ENCODE measurements at places on chromosomes 16 and 17. TPM values are rescaled to one million over a fixed set of nuclear protein-coding genes. Genes with fewer than 3 reads are reported as not detected.

Gene CCL1
- total RNA-seq, result not detected

Gene ALDOA
- 3,081 TPM for total RNA-seq

Gene CAMKK1
- total RNA-seq, result 4.5 TPM

Gene DHRS7C
- 71.2 TPM for total RNA-seq

Gene CES5A
- total RNA-seq, result not detected

Gene SEZ6L2
- total RNA-seq, result 2.1 TPM

Gene MRPS23
- 63.7 TPM for total RNA-seq

Gene C17orf113
- total RNA-seq, result 1.2 TPM

Gene CCL16
- total RNA-seq, result not detected

Gene HP
- total RNA-seq, result 3.6 TPM

Gene ZG16
- total RNA-seq, result not detected

Gene KRTAP4-5
- total RNA-seq, result not detected

Gene SMTNL2
- total RNA-seq, result 18.5 TPM

Gene SNAI3
- total RNA-seq, result 1.4 TPM

Gene SLC2A4
- total RNA-seq, result 157 TPM

Gene DLX4
- total RNA-seq, result not detected

Gene KRTAP1-5
- total RNA-seq, result not detected

Gene GNG13
- total RNA-seq, result not detected

Gene CLDN9
- total RNA-seq, result 0.13 TPM

Gene TM4SF5
- not detected for total RNA-seq

Gene KCNG4
- not detected for total RNA-seq

Gene B3GNT9
- 11.9 TPM for total RNA-seq

Gene P2RX1
- 0.63 TPM for total RNA-seq

Gene TBX4
- not detected for total RNA-seq

Gene KRTAP16-1
- not detected for total RNA-seq

Gene CBX4
- 26.8 TPM for total RNA-seq

Gene TMEM186
- total RNA-seq, result 13.4 TPM

Gene MMP2
- 66.9 TPM for total RNA-seq

Gene TNFRSF13B
- total RNA-seq, result not detected

Gene CACNA1G
- 0.02 TPM for total RNA-seq

Gene SPATA32
- not detected for total RNA-seq

Gene NDUFB10
- 655 TPM for total RNA-seq

Gene GJC1
- 26.8 TPM for total RNA-seq

Gene SPAG7
- 94.3 TPM for total RNA-seq

Gene CLEC10A
- total RNA-seq, result 2.6 TPM

Gene MYO15B
- 21.5 TPM for total RNA-seq

Gene OTOP3
- not detected for total RNA-seq

Gene TNFRSF17
- not detected for total RNA-seq

Gene NPIPA5
- total RNA-seq, result 15.6 TPM

Gene NPLOC4
- total RNA-seq, result 133 TPM

Gene ABCA8
- total RNA-seq, result 24.7 TPM

Gene CYGB
- 37.9 TPM for total RNA-seq

Gene PYDC1
- not detected for total RNA-seq

Gene TTLL6
- not detected for total RNA-seq

Gene TSPOAP1
- 15.1 TPM for total RNA-seq

Gene UMOD
- not detected for total RNA-seq

Gene CX3CL1
- total RNA-seq, result 11.6 TPM

Gene ADAD2
- total RNA-seq, result 1.3 TPM

Gene KCNH6
- not detected for total RNA-seq

Gene PRSS27
- not detected for total RNA-seq

All from heart left ventricle (tissue), 16 donors.